Stimulated activated CD4-positive, alpha-beta T cell treated with anti-CD3 and anti-CD28 coated beads, TNF-alpha, amount 100 ng/mL, for 48 hours (primary cell): ENCODE measurements at places on chromosomes 2 and 18.

GRCh38 chr2:56565143-56565542 is 381.4 kb downstream of the CCDC85A start:
- DNase-seq: no peak

- DNase-seq: no peak
These were observed 161.4 kb downstream of the BCL2 start for GRCh38 chr18:63158012-63158631.

DNA sequence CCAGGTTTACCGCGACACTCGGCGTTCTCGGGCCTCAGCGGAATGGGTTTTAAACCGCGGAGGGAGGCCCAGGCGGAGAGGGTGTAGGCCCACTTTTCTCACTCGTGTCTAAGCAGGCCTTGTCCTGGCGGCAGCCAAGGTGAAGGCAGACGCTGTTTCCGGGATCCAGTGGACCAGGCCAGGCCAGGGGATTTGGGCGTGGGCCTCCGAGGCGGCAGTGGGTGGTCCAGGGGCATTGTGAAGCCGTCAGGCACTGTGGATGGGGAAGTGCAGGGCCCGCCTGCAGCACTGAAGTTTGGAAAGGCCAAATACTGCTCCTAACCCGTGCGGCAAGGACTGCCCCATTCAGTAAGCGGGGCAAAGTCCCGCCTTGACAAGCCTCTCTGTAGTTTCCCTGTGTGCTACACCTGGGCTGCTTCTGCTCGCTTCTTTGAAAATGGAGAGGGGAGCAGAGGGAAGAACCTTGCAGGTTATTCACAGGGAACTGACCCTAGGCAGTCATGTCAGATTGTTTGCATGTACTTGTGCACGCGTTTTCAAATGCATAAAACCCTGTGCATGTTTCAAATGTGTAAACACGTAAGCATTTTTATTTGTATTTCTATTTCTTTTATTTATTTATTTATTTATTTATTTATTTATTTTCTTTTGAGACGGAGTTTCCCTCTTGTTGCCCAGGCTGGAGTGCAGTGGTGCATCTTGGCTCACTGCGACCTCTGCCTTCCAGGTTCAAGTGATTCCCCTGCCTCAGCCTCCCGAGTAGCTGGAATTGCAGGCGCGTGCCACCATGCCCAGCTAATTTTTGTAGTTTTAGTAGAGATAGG is 7.5 kb upstream of the DLX2 start:
- no peak for DNase-seq

DNA sequence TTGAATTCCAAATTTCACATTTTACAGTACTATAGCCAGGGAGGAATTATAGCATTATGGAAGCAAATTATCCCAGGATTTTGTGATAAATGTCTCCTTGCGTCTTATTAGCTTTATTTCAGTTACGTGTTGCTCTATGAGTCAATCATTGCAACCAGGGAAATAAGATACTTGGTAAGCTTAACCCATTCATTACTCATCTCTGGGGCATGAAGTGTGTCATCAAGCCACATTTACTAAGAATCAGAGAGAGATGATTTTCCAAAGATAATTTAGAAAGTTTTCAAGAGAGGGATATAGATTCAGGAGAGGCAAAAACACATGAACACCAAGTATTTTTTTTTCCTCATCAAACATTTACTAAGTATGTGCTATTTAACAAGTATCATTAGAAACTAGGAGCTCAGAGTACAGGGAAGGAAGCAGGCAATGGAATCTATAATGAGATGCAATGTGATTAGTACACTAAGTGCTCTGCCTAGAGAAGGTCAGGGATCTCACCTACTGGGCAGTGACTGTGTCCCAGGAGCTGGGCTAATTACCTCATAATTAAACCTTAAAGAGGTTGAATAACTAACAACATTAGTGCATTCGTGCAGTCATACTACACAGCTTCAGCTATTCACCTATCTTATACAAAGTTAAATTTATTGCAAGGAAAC is 217.8 kb upstream of the NXPH2 start:
- DNase-seq: no peak

- DNase-seq: no peak
These were observed 48.1 kb downstream of the KCNE4 start for GRCh38 chr2:223100061-223100511.

DNA sequence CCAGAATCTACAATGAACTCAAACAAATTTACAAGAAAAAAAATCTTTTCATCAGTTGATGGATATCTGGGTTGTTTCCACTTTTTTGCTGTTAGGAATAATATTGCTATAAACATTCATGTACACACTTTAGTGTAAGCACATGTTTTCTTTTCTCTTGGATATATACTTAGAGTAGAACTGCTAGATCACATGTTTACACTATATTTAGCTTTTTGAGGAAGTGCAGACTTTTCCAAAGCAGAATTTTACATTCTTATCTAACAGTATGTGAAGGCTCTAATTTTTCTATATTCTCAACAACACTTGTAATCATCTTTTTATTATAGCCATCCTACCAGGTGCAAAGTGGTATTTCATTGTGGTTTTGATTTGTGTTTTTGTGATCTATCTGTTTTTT is 103.6 kb upstream of the RMP24 start:
- DNase-seq: no peak

DNA sequence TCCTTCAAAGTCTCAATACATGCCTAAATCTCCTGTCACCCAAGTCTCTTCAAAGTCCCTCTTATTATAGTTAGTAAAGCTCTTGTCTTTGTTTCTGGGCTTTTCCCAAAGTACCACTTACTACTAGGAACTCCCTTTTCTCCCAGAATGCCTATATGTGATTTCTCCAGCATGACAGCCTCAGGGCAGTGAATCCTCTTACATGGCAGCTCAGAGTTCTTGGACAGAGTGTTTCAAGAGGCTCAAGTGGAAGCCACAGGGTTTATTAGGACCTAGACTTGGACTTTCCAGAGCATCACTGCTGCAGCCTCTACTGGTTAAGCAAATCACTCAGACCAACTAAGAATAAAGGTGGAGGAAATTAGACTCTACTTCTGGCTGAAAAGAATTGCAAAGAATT is 98.9 kb downstream of the CSRNP3 start:
- no peak for DNase-seq

DNA sequence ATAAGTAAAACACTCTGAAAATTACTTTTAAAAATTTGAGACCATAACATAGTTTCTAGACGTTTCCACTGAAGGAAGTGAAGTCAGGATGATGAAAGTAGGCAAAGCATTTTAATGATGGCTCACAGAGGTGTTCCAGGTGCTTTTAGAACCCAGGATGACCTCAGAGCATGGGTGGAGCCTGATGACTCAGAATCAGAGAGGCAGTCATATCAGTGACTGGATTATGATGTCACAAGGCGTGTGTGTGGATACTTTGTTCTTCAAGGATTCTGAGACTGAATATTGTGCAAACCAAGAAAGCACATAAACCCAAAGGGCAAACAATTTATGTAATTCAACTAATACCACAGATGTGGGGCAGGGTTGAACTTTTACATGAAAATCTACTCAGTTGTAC is 208.0 kb upstream of the FBXO11 start:
- DNase-seq: no peak

- DNase-seq: peak; percentile 23
These were observed 135.8 kb downstream of the IKZF2 start for GRCh38 chr2:213015387-213016165.
